Stimulated activated CD8-positive, alpha-beta memory T cell treated with anti-CD3 and anti-CD28 coated beads, Interleukin-2, amount 100 ng/mL, for 1 hour (primary cell): ENCODE measurements at places on chromosomes 6 and 20.

- no peak for DNase-seq
These were observed 186.2 kb downstream of the ERMARD start for GRCh38 chr6:169937389-169938261.

GRCh38 chr6:92667843-92668242 lies 751.5 kb downstream of the EPHA7 start:
- DNase-seq: no peak

DNA sequence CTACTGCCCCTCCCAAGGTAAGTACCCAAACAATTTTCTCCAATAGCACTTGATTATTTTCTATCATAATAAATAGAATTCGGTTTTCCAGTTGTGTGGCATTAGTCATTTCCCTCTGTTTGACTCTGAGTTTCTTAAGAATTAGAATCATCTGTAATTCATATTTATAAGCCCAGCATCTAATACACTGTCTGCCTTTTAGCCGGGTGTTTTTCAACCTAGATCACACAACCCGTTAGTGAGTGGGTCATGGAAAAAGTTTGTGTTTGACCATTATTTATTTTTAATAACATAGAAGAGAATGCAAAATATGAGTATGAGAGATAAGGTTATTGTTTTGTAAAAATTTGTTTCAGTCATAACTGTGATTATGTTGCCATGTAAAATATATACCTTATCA lies 701.6 kb downstream of the RFPL4B start:
- DNase-seq: no peak

GRCh38 chr20:19113343-19113930 lies 99.0 kb upstream of the SLC24A3 start:
- DNase-seq: no peak

- DNase-seq: no peak
These were observed 50.0 kb downstream of the SOBP start for GRCh38 chr6:107539849-107540464.

GRCh38 chr6:126335210-126335609 lies 4.7 kb upstream of the CENPW start:
- DNase-seq: no peak

GRCh38 chr6:130513770-130514169 lies 148.0 kb downstream of the TMEM200A start:
- no peak for DNase-seq
